Smooth muscle cell of bladder (primary cell): ENCODE measurements at places on chromosomes 5 and 9. TPM values are rescaled to one million over a fixed set of nuclear protein-coding genes. Genes with fewer than 3 reads are reported as not detected.

Gene CNTLN
- 8.0 and 9.7 TPM in 2 replicates for total RNA-seq

Gene SUSD3
- 1.1 and 1.6 TPM in 2 replicates for total RNA-seq

Gene CATSPER3
- 0.09 and 0.14 TPM in 2 replicates for total RNA-seq

Gene C5orf63
- 1.3 and 3.7 TPM in 2 replicates for total RNA-seq

Gene RETREG1
- total RNA-seq = 0.71 and 0.92 TPM in 2 replicates

Gene KIF24
- total RNA-seq = 0.43 and 0.55 TPM in 2 replicates

Gene PKD2L2
- total RNA-seq = 0.18 TPM in 1 of 2 replicates, not detected in the other

Gene GNAQ
- 22.3 and 30.0 TPM in 2 replicates for total RNA-seq

Gene PDE8B
- 0.09 and 0.14 TPM in 2 replicates for total RNA-seq

Gene F12
- total RNA-seq = 0.18 and 0.28 TPM in 2 replicates

Gene UBE2R2
- total RNA-seq = 15.2 and 18.1 TPM in 2 replicates

Gene DCAF12
- 7.8 and 9.3 TPM in 2 replicates for total RNA-seq
